ENCODE measurements at places on chromosomes 4 and X. TPM values are rescaled to one million over a fixed set of nuclear protein-coding genes. Genes with fewer than 3 reads are reported as not detected.

DNA sequence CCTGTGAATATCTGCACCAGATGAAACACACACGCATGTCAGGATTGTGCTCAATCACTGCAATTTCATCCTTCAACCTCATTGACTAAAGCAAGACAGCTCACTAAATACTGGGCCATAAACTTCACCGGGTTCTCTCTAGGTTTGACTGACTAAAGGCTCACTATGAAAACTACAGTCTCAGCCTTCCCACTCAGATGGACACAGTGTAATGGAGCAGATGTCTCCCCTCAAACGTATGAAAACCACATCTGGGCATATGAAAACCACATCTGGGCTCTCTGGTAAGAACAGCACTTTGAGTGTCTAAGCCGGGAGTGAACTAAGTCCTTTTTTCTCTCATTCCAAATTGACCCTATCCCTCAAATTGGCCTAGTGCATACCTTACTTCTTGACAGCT, 15.2 kb downstream of the GEMIN8 start:
- no peak for DNase-seq

GRCh38 chr4:83591730-83592129, 55.8 kb downstream of the GPAT3 start:
- no peak for DNase-seq

GRCh38 chrX:111052478-111052877, 43.5 kb upstream of the PAK3 start:
- no peak for DNase-seq

The PLP1 gene
- polyA plus RNA-seq: 7.3 TPM

- DNase-seq: no peak
These were observed 62.1 kb upstream of the CCDC160 start for GRCh38 chrX:134174859-134175258.

DNA sequence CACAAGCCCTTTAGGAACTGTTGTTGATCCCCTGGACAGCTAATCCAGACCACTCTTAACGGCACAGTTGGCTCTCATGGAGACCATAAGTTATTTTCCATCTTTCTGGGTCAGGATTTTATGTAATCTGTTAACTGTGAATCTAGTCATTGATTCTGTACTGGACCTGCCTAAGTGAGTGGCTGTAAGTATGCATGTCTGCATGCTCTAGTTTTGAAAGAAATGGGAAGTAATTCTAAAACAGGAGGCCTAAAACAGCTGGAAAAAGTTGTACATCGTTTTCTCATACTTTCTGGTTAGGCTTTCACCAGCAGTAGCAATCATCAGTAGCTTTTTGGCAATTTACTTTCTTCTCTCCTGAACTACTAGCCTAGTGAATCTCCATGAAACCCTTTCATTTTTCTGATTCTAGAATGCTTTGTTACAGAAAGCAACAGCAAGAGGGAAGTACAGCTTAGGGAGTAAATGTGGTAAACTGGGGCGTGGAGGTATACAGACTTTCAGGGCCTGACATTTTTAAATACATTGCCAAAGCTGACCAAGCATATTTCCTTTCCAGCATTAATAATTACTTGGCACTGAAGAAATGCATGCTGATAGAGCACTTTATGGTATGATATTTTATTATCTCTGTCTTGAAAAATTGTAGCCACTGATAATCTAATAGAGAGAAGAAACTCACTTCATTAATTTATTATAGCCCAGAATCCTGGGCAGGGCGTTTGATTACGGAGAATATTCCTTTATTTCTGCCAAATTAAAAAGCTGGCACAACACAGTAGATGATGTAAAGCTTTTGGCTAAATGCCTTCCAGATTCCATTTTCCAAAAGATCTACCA, 202.7 kb downstream of the BANK1 start:
- no peak for DNase-seq

DNA sequence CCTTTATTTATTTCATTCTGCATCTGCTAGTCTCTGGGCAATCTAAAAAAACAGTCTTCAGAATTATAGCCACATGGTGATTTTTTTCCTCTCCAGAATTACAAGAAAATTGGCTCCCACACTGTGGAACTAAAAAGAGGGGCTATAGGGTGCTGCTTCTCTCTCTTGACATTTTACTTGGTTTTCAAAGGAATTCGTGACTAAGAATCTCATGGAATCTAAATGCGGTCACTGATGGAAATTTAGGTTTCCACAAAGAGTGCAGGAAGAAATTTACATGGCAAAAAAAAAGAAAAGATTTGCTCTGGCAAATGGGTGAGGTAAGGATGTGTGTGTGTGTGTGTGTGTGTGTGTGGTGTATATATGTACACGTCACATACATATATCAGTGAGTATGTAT, 10.2 kb downstream of the ATXN3L start:
- no peak for DNase-seq

- no peak for DNase-seq
These were observed 25.4 kb downstream of the GABRQ start for GRCh38 chrX:152663086-152663485.

DNA sequence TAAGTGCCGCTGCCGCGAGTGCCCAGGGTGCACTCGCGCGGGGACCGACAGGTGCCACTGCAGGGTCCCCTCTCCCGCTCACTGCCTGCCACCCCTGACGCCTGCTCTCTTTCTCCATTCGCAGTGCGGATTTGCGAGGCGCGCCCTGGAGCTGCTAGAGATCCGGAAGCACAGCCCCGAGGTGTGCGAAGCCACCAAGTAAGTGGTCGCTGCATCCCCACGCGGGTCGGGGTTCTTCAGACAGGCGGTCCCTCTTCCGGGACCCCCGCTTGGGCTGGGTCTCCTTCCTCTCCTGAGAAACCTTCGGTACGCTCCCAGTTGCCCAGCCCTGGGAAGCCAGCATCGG, 547 bp downstream of the GUCY1A1 start:
- peak; percentile 38 for DNase-seq

The PRSS12 gene
- polyA plus RNA-seq: 12.2 TPM

DNA sequence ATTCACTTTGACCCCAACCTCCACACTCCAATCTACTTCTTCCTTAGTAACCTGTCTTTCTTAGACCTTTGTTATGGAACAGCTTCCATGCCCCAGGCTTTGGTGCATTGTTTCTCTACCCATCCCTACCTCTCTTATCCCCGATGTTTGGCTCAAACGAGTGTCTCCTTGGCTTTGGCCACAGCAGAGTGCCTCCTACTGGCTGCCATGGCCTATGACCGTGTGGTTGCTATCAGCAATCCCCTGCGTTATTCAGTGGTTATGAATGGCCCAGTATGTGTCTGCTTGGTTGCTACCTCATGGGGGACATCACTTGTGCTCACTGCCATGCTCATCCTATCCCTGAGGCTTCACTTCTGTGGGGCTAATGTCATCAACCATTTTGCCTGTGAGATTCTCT, 344 bp downstream of the OR13H1 start:
- no peak for DNase-seq

The CC2D2A gene
- 52.3 TPM for polyA plus RNA-seq

DNA sequence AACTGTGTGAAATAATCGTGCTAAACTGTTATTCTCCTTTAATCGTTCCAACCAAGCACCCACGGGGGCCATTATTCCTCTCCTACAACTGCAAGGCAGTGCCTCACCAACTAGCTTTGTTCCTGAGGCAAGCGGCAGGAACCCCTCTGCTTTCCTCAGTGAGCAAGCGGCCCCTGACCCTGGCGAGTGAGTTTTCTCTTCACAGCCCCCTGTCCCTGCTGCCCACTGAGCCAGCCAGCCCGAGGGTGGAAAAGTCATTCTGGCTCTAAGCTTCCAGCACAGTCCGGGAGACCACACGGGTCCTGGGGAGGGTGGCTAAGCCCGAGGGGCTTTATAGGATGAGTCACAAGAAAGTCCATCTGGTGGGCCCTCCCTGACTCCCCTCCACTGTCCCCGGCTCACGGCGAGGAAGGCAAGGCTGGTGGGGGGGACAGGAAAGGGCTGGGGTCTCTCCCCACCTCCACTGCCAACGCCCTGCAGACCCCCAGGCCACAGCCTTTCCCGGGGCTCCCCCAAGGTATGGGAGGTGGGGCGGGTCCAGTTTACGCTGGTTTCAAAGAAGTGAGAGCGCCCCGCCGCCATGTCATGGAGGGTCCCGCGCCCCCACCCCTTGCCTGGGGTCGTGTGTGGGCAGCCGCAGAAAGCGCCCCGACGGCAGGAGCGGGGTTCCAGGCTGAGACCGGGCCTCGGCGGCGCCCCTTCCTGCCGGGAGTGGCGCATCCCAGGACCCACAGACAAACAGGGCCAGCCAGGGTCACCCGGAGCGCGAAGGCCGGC, 45.0 kb downstream of the CPLX1 start:
- DNase-seq: no peak

The PABPC1L2A gene
- polyA plus RNA-seq: not detected

DNA sequence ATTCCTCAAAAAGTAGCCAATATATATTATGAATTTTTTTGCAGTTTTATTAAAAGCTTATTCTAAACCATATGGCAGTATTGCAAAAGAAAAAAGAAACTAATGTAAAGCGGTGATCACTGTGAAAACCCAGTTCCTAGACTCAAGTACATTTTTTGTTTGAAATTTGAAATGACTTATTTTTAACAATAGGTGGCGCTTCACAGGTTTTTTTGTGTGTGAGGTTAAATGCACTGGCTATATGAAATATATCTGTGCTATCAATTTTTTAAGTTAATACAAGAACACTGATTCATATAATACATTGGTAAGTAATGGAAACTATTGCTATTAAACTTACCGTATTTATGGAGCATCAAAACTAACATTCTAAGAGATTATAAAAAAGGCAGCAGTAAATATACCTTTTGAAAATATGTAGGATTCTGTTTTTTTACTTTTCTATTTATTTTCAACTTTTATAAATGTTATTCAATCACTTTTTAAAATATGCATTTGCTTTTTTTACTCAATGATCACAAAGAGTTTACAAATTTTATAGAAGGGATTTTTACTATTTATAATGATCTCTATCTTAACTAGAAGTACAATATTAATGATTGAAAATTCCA, 5.6 kb upstream of the SPRY1 start:
- DNase-seq: no peak

- DNase-seq: peak; percentile 52
These were observed 1577.0 kb upstream of the TENM3 start for GRCh38 chr4:180665994-180666824.

- DNase-seq: no peak
These were observed 67.4 kb downstream of the EGF start for GRCh38 chr4:109979920-109980717.

The AMBN gene
- polyA plus RNA-seq: 1.6 TPM

GRCh38 chr4:21522296-21522695, 426.3 kb downstream of the KCNIP4 start:
- no peak for DNase-seq

The RPS6KA6 gene
- polyA plus RNA-seq: 21.8 TPM

DNA sequence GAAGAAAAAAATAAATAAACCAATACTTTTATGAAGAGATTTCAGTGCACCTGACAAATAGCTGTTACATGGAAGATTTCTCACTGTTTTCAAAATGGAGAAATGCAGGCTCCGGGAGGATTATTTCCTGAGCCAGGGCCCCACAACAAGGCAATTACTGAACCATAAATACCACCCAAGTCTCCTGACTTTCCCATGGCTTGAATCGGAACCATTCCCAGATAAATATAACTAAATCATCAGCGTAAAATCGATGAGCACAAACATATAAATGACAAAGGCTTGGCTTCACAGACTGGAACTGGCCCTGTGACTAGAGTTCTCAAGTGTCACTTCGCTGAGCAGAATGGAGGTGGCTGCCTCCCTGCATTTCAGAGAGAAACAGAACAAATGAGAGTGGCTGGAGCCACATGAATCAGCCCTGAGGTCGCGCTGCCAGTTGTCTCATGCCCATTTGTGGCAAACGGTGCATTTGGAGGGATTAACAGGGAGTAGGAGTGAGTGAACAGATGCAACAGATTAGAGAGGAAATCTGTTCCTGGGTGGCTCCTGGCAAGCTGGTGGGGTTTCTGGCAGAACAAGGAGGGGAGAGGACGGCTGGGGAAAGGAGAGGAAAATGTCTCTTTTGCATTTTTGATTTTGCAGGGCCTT, 57.3 kb upstream of the STIM2 start:
- DNase-seq: no peak

The STOX2 gene
- 8.8 TPM for polyA plus RNA-seq

DNA sequence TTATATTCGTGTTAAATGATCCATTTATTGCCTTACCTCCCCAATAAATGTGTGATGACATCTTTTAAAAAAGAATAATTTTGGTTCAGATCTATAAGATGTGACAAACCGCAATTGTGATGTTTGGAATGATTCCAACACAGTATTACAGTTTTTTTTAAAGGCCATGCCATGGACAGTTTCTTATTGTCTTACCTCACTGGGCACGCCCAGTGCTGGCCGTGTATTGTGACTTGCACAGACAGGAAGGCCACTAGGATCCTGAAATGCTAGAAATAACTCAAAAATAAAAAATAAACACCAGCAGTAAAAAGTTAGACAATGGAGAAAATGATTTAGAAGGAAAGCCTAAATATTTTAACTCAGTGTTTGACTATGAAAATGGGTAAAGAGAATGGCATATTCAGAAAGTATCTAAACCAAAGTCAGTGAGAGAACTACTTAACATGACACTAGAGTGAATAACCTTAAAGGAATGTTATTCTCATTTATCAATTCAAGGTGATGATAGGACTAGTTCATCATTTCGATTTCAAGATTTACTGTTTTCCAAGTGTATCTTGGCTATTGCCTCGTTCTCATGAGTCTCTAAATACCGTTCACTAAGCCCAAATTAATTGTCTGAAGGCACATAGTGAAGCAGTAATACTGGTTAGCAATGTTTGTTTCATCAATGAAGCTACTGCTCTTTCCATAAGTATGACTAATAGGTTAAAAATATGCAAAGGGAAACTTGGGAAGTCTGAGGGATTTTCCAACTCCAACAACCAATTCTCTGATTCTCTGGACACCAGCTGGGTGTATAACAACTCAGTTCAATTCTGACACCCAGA, 46.1 kb upstream of the VEGFC start:
- no peak for DNase-seq

GRCh38 chr4:41399231-41399630, 138.7 kb upstream of the LIMCH1 start:
- no peak for DNase-seq

DNA sequence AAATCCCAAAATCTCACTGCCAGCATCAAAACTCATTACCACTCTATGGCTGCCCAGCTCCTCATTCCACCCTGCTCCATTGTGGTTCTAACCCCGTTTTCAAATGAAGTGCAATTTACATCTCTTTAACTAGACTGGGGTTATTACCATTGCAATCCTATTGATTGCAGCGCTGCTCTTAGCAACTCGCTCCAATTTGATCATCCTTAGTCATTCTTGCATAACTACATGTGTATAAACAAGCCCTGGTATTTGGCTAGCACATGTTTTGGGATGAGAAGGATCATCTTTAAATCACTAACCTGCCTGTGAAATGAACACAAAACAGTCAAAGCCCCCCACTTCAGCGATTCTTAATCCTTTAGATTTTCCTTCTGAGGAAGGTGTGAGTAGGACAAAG, 340.1 kb upstream of the PPARGC1A start:
- DNase-seq: no peak

DNA sequence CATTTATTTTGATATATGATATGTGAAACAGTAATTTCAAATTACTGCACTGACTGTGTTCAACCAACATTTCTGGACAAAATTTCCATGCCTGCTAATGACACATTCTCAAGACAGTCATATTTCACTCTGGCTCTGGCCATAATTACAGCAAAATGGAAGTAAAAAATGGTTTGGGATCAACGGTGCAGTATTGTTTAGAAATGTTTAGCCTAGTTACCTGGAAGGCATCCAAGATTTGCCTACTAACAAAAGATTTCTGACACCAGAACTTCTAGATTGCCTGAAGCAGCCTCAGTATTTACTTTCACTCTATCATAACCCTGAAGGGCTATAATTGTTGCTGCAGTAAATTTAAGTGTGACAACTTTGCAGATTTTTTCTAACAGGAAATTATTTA, 416.3 kb downstream of the PCDH10 start:
- peak; percentile 18 for DNase-seq

The IGBP1 gene
- polyA plus RNA-seq: 101 TPM

The DOK7 gene
- 3.5 TPM for polyA plus RNA-seq

- no peak for DNase-seq
These were observed 33.5 kb upstream of the SPANXD start for GRCh38 chrX:141732031-141732430.

The SMIM10 gene
- 12.0 TPM for polyA plus RNA-seq

Measured in right renal pelvis (tissue), 4 donors.